Right ventricle myocardium inferior (tissue), 1 donor: ENCODE measurements at places on chromosomes 2 and 18. TPM values are rescaled to one million over a fixed set of nuclear protein-coding genes. Genes with fewer than 3 reads are reported as not detected.

The DTNB gene
- 3.3 TPM for total RNA-seq

- DNase-seq, result no peak
These were observed 759.5 kb downstream of the SATB2 start for GRCh38 chr2:198698230-198698629.

DNA sequence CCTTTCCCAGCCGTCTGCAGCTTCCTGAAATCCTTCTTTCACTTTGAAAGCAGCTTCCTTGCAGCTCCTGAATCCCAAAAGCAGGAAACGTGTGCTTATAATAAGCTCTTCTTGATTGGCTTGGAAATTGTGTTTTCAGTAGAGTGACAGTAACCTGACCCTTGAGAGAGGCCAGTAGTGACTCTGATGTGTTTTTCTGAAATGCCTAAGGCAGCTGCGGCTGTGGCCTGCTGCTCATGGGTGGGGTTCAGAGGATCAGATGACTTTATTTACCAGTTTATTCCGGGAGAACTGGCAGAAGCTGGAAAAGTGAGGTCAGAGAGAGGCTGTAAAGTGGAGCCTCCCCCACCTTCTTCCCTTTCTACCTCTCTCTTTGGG is 31.9 kb upstream of the RPIA start:
- DNase-seq, result no peak

DNA sequence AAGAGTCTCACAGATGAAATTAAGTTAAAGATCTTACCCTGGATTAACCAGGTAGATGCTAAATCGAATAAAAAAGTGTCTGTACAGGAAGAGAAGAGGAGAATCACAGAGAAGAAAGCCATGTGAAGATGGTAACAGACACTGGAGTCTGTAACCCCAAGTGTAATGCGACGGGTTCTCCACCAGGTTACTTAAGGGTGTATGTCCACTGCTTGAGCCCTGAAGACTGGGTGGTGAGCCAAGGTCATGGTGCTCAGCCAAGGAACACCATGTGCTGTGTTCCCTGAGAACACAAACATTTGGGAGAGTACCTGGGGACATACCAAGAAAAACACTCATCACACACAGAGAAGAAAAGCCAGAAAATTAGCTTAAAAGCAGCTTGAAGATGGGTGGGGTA is 8.2 kb upstream of the ACADL start:
- DNase-seq, result no peak

The ITPRIPL1 gene
- total RNA-seq, result 1.4 TPM

The GPBAR1 gene
- total RNA-seq, result 2.0 TPM
